Left lobe of liver (tissue), 2 donors: ENCODE measurements at places on chromosomes 6 and 20. TPM values are rescaled to one million over a fixed set of nuclear protein-coding genes. Genes with fewer than 3 reads are reported as not detected.

GRCh38 chr20:5833309-5833941 is 83.2 kb downstream of the SHLD1 start:
- DNase-seq = no peak

The MCCD1 gene
- total RNA-seq = not detected

The GPR63 gene
- total RNA-seq = 0.05 TPM

DNA sequence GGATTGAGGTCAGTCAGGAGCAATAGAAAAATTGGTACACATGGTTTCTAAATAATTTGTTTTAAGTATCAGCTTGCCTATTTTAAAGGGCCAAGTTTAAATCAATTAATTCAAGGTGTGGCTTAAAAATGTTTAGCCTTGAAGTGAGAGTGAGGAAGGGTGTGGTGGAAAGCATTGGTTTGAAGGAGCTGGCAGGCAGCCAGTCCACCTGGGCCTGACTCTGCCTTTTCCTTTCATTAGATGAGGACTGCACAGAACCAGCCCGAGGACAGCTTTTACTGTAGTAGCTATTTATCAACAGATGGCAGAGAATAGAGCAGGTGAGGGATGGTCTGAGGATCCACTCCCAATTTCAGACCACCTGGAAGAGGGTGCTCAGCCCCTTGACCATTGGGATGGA is 42.4 kb downstream of the DHX35 start:
- DNase-seq = no peak

The HLA-F gene
- total RNA-seq = 30.6 TPM

The LPA gene
- 196 TPM for total RNA-seq
